ENCODE measurements at places on chromosomes 7 and 10.

GRCh38 chr7:76281006-76281705 lies 21.3 kb upstream of the HSPB1 start:
- DNase-seq = no peak

DNA sequence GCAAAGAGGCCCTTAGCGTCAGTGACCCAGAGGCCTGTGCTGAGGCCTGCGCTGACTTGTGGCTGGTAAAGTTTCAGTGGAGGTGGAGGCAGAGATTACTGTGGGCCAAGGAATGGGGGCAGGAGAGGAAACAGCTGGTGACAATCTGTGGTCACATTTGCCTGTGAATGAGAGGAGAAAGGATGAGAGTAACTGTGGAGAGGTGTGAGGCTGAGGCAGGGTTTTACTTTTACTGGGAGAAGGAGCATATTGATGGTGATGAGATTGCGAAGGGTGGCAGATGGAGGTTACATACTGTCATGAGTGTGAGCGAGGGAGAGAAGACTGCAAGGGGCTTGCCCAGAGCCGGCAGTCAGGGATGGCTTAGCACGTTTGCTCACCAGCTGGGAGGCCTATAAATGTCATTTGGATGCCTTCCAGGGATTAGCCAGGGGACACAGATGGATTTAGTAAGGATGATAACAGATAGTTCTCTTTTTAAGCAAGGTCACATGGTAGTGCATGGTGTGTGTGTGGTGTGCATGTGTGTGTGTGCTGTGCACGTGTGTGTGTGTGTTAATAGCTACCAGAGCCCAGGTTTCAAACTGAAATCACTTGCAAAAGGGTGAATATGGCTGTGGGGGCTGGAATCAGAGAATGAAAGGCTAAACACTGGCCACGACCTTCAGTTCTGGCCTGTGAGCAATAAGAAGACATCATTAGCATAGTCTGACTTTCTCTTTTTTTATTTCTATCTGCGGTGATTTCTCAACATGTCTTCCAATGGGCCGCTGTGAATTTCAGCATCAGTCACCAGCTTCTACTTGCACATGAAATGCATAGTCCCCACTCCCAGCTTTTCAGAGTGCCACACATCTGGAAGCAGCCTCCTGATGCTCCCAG lies 291.5 kb upstream of the ZNF32 start:
- no peak for DNase-seq

- no peak for DNase-seq
These were observed at the start of gene ELN for GRCh38 chr7:74027683-74028320. Gene ELN, plus strand, starts transcription at chr7:74028173. Its CDS starts 15 bp downstream, at chr7:74028188.

DNA sequence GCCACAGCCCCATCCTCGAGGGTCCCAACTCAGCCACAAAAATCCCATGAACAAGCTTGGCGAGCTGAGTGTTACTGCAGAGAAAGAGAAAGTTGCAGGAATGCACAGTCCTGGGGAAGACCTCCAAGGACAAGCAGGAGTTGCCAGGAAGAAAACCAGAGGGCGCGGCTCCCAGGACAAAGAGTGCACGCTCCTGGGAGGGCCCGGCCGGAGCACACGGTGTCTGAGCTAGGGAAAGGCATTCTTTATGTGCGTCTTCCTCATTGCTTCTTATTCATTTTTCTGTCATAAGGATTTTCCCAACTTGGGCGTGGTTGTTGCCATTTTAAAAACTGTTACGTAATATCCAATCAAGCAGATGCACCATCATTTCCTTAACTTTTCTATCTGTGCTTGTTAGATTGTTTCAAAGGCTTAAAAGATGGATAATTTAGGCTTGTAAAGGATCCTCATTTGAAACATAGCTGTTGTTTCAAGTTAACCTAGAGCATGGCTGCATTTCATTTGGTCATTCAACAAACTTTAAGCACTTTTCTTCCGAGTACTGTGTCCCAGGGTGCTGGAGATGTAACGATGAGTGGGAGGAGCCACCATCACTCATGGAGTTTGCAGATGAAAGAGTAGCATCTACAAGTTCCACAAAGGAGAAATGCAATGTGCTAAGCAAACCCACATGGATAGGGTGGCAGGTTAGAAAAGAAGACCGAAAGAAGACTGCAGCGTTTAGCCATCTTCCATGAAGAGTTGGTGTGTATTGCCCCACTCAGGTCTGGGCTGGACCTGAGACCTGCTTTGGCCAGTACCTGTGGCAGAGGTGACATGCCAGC lies 5.6 kb upstream of the CNPY1 start:
- no peak for DNase-seq

DNA sequence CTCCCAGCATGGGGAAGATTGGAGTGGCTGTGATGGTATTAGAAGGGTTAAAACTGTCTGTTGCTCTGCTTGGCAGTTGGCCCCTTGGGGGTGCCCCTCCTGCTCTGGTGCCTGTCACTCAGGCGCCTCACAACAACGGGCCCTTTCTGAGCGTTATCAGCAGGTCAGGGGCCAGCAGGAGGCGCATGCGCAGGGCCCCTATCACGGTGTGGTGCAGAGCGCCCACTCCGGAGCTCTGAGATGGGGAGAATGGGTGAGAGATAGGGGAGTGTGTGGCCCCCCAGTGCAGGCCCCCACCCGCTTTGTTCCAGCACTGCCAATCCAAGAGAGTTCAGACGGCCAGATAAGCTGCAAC lies 24.8 kb downstream of the GBX1 start:
- no peak for DNase-seq

DNA sequence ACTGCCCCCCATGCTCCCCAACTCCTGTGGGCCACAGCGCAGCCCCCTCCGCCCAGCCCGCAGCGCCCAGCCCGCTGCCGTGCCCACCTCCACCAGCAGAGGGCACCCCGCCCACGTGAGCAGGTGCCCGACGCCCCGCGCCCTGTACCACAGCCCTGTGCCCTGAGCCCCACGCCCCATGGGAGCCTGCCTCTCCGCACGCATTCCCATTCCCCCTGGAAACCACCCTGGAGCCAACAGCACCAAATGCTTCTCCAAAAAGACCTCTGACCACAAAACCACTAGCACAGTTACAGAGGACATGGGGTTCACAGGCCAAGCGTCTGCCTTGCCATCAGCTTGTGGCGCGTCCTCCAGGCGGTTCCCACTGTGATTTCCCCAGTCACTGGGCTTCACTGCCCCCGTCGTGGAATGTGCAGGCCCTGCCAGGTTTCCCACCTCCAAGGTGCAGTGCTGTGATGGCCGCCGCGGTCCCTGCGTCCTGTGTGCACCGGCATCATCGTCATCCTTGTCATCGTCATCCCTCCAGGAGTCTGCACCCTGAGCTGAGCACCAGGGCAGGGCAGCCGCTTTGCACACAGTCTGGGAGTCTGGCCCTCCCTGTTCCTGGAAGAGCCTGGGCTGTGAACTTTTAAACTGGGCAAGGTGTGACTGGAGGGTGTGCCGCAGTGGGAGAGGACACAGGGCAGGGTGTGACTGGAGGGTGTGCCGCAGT lies 61.7 kb downstream of the PWWP2B start:
- no peak for DNase-seq

DNA sequence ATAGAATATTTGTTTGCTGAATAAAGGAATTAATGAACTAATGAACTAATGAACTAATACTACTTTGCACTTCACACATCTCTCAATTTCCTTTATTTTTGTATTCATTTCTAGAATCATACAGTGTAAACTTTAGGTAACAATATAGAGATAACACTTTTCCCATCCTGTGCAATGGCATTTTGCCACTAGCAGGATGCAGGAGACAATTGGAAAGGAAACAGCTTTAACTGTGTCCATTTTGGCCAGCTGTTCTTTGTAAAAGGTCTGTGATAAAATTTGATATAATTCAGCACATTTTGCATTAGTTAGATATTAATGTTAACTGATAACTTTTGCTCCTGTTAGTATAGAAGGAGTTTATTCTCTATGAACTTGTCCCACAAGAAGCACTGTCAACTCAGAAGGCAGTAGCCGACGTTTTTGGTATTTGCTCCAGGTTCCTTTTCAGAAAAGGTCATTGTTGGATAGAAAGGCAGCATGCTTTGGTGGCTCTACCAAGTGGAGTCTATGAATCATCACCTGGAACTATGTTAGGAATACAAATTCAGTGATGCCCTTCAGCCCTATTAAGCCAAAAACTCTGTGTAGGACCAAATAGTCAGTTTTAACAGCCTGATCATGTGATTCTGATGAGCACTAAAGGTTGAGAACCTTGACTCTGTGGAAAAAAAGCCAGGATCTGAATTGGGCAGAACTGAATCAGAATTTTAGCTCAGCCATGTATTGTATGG lies 86.6 kb downstream of the NRG3 start:
- no peak for DNase-seq

DNA sequence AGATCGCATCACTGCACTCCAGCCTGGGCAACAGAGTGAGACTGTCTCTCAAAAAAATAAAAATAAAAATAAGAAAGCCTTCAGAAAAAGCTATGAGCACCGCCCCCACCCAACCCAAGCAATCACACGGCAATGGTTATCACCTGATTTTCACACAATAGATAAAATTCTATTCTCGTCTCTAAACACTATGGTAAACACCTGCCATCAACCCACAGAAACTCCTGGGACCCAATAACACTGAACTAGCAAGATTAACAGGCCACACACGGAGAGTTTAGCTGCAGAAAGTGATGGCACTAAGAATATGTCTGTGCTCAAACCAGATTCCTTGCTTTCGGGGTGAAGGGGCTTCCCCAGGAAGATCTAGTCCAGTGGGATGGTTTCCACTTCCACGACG lies 173.8 kb downstream of the DIP2C start:
- DNase-seq = no peak

DNA sequence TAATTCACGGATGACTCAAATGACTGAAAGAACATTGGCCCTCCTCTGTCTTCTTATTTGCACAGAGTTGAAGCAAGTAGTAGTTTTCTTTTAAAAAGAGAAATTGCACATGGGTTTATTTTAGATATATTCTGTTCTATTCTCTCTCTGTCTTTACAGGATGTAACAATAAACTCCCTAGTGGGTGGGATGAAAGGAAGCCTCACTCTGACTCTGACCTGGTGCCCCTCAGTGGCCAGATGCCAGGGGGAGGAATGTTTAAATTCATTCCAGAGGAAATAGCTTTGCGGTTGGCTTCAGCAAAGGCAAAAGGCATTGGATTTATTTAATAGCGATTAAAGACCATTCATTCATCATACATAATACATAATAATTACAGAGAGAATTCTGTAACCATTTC lies 156.4 kb upstream of the MTPN start:
- no peak for DNase-seq

- DNase-seq = no peak
These were observed 126.3 kb downstream of the WDR37 start for GRCh38 chr10:1182280-1183032.

DNA sequence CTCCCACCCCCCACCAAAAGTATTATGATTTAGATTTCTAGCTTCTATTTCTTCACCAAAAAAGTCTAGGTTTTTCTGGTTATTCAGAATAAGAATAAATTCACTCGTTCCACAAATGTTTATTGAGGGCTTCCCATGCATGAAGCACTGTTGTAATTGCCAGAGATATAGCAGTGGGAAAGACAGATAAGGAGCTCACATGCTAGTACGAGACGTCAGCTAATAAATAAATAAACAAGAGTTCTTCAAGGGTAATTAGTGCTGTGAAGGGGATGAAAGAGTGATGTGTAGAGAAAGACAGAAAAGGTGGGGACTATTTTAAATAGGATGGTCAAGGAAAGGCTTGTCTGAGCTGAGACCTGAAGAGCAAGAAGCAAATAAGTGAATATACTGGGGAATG lies 38.1 kb upstream of the SEPTIN7 start:
- no peak for DNase-seq

Measured in HepG2 (cell line).